ENCODE measurements at places on chromosomes 6 and 20. TPM values are rescaled to one million over a fixed set of nuclear protein-coding genes. Genes with fewer than 3 reads are reported as not detected.
A peak's percentile ranks its signal among the peaks of the same experiment; 100 is the strongest.

CAGE1 gene
- total RNA-seq, result not detected

RIPPLY2 gene
- total RNA-seq, result not detected

DDR1 gene
- total RNA-seq, result 102 TPM

- DNase-seq, result no peak
- no peak overlapping the region for H3K27ac ChIP-seq
- H3K36me3 ChIP-seq, result no peaks in the 10 kb centered on the region
- no peaks in the 10 kb centered on the region for H3K27me3 ChIP-seq
- H3K4me1 ChIP-seq, result peaks cover 7% of the 10 kb centered on the region
Measured at GRCh38 chr6:167781868-167782267, 44.8 kb upstream of the AFDN start.

GRCh38 chr6:3306848-3307247, 48.1 kb downstream of the PSMG4 start:
- H3K27ac ChIP-seq, result no peak overlapping the region
- DNase-seq, result peak; percentile 38
- H3K4me1 ChIP-seq, result no peaks in the 10 kb centered on the region
- no peaks in the 10 kb centered on the region for H3K36me3 ChIP-seq
- H3K4me3 ChIP-seq, result no peak overlapping the region
- no peaks in the 10 kb centered on the region for H3K27me3 ChIP-seq

- no peak overlapping the region for H3K4me3 ChIP-seq
- no peak for DNase-seq
- no peak overlapping the region for H3K27ac ChIP-seq
- H3K27me3 ChIP-seq, result no peaks in the 10 kb centered on the region
Measured at GRCh38 chr6:34246249-34246562, 2.6 kb downstream of the SMIM29 start.

GRCh38 chr6:27294409-27294808, 17.7 kb downstream of the POM121L2 start:
- DNase-seq, result no peak
- no peak overlapping the region for H3K27ac ChIP-seq
- peaks cover 94% of the 10 kb centered on the region for H3K27me3 ChIP-seq

GRCh38 chr20:48786951-48787705, 40.7 kb downstream of the PREX1 start:
- H3K27me3 ChIP-seq, result no peaks in the 10 kb centered on the region
- H3K4me1 ChIP-seq, result peaks cover 55% of the 10 kb centered on the region
- peak; percentile 35 for DNase-seq
- H3K36me3 ChIP-seq, result no peaks in the 10 kb centered on the region
- H3K27ac ChIP-seq, result no peak overlapping the region
- no peak overlapping the region for H3K4me3 ChIP-seq

GRCh38 chr6:72621291-72622093, at the start of gene KCNQ5:
Gene KCNQ5 (plus strand): TSS chr6:72622064.
- peaks cover 29% of the 10 kb centered on the region for H3K4me1 ChIP-seq
- no peak within 1 kb of the TSS for H3K27ac ChIP-seq
- no peak for DNase-seq
- peaks cover 6% of the 10 kb centered on the region for H3K27me3 ChIP-seq

- no peaks in the 10 kb centered on the region for H3K4me1 ChIP-seq
- H3K36me3 ChIP-seq, result no peaks in the 10 kb centered on the region
- no peak overlapping the region for H3K27ac ChIP-seq
- DNase-seq, result no peak
Measured at GRCh38 chr6:5036269-5036668, 32.4 kb upstream of the RPP40 start.

DNA sequence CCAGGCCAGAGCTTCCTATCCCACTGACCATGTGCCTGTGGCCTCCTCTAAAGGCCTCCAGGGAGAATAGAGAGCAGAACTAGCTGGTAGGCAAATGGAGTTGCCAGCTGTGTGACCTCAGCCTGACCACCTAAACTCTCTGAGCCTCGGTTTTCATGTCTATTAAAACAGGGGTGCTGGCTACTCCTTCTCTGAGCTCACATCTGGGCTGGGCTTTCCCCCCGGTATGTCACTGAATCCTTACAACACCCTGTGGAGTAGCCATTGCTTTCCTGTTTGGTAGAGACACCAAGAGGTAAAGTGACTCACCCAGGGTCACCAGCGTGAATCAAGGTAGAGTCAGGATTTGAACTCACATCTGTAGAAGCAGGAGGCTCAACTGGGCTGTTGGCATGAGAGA, 132.1 kb downstream of the JPH2 start:
- no peaks in the 10 kb centered on the region for H3K27me3 ChIP-seq
- no peaks in the 10 kb centered on the region for H3K36me3 ChIP-seq
- H3K27ac ChIP-seq, result no peak overlapping the region
- no peak for DNase-seq
- H3K4me3 ChIP-seq, result no peak overlapping the region

DNA sequence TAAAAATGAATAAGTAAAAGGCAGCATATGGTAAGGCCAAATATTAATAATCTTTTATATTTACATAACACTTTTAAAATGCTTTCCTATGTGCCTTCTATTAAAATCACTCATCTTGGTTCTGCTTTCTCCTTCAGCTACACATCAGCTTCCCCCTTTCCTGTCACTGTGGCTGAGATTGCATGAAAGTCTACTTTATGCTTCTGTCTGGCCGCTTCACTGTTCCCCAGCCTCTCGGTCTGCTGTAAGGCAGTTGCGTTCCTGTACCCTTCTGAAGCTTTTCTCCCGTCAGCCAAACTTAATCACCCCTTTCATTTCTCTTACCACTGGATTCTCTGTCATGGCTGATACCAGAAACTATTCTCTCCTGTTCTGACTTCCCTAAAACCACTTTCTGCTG, 34.6 kb downstream of the SOX4 start:
- no peaks in the 10 kb centered on the region for H3K36me3 ChIP-seq
- no peaks in the 10 kb centered on the region for H3K4me1 ChIP-seq
- no peak overlapping the region for H3K4me3 ChIP-seq
- H3K27ac ChIP-seq, result no peak overlapping the region
